Dermis blood vessel endothelial cell (primary cell): ENCODE measurements at places on chromosomes 4 and X.

DNA sequence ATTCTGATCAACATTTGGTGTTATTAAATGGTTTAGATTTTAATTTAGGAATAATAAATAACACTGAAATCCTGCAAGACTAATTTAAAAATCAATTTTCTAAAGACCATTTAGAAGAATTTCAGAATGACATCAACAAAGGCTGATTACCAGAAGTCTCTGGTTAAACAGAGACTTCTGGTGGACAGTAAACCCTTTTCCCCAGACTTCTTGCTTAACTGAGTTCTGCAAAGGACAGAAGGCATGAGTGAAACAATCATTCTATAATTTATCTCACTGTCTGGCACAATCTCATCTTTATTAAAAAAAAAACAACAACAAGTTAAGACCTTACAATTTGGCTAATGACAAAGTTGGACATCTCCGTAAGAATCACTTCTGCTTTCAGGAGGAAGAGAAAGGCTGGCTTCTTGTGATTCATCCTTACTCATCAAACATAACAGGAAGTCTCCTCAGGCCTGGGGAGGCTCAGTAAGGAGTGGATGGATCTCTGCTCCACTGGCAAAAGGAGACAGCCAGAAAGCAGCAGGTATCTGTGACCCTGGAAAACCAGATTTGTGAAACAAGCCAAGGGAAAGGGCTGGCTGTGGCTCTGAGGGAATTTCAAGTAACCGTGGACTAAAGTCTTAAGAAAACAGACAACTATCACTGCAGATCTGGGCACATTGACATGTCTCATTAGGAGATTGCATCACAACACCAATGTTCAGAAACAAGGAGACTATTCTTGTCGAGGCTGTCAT is 908 bp upstream of the TLR6 start:
- DNase-seq: peak; percentile 81

DNA sequence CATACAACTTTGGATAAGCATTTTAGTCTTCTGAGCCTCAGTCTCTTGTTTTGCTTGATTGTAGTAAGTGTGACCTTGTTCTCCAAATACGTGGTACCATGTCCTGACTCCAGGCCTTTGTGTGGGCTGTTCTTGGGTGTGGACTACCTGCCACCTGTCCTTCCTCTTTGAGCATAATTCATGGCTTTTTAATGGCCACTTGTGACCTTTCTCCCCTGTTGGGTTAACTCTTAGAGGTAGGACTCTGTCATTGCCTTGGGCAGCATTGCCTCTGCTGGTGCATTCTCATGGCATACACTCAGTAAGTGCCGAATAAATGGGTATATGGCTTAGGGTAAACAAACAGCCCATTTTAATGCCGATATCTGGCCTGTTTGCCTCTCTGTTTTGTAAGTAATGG is 3.0 kb downstream of the NSD2 start:
- DNase-seq: no peak

- no peak for DNase-seq
Measured at GRCh38 chr4:78735697-78736096, 40.5 kb upstream of the BMP2K start.

DNA sequence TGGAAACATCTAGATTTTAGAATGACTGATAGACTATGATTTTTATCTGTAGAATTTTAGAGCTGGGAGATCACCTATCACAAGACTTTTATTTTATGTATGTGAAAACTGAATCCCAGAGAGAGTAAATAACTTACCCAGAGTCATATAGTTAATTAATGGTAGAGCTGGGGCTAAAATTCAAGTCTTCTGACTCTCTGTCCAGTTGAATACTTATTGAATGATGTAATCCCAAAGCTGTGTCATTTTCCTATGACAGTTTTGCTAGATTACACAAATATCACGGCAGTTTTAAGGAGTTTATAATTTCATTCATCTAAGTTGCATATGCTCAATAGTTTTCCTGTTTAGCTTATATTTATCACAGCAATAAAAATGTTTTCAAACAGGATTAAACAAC is 6.7 kb downstream of the NRK start:
- DNase-seq: no peak

GRCh38 chr4:95591278-95591677 is 42.5 kb upstream of the UNC5C start:
- DNase-seq: no peak

DNA sequence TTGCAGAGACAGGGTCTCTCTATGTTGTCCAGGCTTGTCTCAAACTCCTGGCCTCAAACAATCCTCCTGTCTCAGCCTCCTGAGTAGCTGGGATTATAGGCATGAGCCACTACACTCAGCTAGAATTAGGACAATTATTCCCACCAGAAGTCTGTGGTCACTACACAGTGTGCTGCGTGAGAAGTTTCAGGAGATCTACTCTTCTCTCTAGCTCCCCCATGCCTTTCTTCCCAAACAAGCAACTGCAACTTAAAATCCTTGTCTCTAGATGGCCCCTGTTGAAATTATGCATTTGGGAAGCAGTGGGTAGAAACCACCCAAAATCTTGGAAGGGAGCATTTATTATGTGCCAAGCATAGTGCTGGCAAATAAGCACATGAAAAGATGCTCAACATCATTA is 21.1 kb upstream of the MAP7D3 start:
- DNase-seq: no peak

- DNase-seq: no peak
Measured at GRCh38 chr4:159307929-159308328, 205.1 kb downstream of the RAPGEF2 start.

DNA sequence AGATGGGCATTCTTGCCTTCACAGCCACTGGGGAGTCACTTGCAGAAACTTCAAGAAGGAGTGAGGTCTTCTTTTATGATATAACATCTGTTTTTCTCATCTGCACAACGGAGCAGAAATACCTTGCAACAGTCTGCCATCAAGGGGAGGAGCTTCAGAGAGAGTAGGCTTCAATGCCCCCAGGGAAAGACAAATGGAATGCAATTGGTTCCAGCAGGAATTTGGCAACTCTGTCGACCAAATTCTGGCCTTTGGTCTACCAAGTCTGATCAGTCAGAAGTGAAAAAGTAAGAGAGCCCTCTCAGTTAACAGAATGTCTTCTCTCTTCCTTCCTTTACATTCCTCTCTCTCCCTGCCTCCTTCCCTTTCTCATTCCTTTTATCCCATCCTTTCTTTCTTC is 229.3 kb downstream of the IDS start:
- no peak for DNase-seq

GRCh38 chr4:47827343-47828047 is 10.4 kb downstream of the CORIN start:
- DNase-seq: no peak

GRCh38 chrX:153457136-153457825 is 11.4 kb upstream of the TREX2 start:
- DNase-seq: no peak

DNA sequence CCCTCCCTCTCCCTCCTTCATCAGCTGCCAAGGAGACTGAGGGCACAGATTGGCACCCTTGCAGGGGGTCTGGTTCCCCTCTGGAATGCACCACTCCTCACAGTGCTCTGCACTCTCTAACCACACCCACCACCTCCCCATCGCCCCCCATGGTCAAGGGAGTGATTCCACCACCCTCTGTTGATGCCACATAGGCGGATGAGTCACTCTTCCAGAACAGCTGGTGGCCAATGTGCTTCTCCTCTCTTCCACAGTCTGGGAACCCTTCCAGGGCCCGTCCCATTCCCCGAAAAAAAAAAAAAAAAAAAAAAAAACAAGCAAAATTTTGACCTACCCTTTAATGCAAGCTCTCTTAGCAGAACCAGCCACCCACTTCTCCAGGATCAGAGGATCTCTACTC is 341.3 kb upstream of the KLF3 start:
- no peak for DNase-seq

GRCh38 chr4:26319949-26320537 is 771 bp upstream of the RBPJ start:
- DNase-seq: peak; percentile 53

DNA sequence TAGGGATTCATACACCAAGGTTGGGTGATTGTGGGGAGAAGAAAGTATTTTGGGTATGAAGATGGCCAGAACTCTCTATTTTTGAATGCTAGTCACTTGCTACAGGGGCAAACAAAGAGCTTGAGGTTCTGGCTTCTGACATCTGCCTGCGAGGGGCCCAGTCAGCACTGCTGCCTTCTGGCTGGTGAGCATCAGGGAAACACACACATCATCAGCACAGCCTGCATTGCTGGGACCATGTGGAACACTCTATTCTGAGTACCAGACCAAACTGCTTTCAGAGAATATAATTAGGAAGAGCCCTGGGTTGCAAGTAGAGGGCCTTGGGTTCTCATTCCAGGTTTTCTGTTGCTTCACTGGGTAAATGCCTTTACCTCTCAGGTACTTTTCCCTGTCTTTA is 14.1 kb downstream of the TRPC5 start:
- no peak for DNase-seq

DNA sequence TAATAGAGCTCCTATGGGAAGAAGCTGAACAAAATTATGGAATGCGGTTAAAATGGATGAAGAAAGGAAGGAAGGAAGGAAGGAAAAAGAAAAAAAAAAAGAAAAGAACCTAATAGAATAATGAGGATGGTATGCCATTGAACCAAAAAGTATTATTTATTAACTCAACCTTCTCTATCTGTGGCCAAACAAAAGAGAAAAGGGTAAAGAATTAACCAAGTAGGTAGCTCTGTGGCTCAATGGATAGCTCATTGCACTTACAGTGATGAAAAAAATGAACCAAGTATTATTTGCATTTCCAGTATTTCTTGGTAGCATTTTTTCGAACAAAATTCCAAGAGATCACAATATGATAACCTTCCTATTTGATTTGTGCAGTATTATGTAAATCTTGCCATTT is 56.9 kb upstream of the SLC39A8 start:
- DNase-seq: no peak

- no peak for DNase-seq
Measured at GRCh38 chrX:97494756-97495372, 611.2 kb downstream of the RPA4 start.

- peak; percentile 89 for DNase-seq
Measured at GRCh38 chr4:21769404-21770147, 179.0 kb downstream of the KCNIP4 start.

DNA sequence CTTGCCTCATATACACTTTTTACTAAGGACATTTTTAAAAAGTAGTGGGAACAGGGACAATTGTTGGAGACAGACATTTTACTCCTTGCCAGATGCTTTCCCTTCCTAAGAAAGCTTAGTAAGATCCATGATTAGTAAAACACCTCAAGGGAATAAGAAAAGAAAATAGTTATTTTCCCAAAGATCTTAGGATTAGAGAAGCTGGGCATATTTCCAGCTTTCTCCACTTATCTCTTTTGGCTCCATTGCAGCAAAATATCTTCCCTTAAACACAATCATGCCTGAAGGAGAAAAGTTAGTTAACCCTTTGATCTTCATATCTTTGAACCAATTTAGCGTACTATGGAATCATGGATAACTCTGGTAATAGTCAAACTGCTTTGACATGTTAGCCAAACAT is 257.9 kb downstream of the PCDH18 start:
- DNase-seq: no peak

- no peak for DNase-seq
Measured at GRCh38 chr4:150387981-150388380, 194.0 kb upstream of the MAB21L2 start.

- no peak for DNase-seq
Measured at GRCh38 chr4:74751856-74752255, 42.5 kb downstream of the BTC start.

- no peak for DNase-seq
Measured at GRCh38 chr4:131459430-131460101, 1689.5 kb upstream of the PCDH10 start.

GRCh38 chr4:158129694-158130093 is 43.1 kb downstream of the GASK1B start:
- no peak for DNase-seq

- DNase-seq: peak; percentile 38
Measured at GRCh38 chr4:153785910-153786721, 2.8 kb downstream of the SFRP2 start.

DNA sequence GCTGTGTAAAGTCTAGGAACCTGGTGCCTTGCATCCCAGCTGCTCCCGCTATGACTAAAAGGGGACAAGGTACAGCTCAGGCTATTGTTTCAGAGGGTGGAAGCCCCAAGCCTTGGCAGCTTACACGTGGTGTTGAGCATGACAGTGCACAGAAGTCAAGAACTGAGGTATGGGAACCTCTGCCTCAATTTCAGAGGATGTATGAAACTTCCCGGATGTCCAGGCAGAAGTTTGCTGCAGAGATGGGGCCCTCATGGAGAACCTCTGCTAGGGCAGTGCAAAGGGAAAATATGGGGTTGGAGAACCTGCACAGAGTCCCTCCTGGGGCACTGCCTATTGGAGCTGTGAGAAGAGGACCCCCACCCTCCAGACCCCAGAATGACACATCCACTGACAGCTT is 76.6 kb downstream of the DDX60 start:
- DNase-seq: no peak

DNA sequence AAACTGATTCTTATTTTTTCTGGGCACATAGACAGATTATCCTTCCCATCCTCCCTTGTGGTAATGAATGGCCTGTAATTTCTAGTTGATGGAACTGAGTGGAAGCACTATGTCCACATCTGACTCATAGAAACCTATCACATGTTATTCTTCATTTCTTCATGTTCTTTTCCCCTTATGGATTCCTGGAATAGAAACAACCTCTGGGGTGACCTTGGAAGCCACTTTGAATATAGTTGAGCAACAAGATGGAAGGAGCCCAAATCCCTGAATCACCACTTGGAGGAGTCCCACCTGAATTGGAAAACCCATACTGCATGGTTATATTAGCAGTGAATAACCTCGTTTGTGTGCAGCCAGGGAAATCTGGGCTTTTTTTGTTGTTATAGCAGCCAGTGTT is 137.8 kb downstream of the MID1IP1 start:
- no peak for DNase-seq

GRCh38 chr4:41380511-41381157 is 123.9 kb downstream of the UCHL1 start:
- DNase-seq: no peak

- DNase-seq: no peak
Measured at GRCh38 chr4:73734530-73735001, 5.8 kb upstream of the CXCL8 start.

- DNase-seq: no peak
Measured at GRCh38 chr4:53693408-53693807, 102.1 kb upstream of the LNX1 start.

GRCh38 chrX:103739421-103739820 is 28.7 kb downstream of the TMEM31 start:
- DNase-seq: no peak

GRCh38 chrX:7214251-7214650 is 66.3 kb upstream of the PUDP start:
- DNase-seq: no peak

- no peak for DNase-seq
Measured at GRCh38 chrX:480861-481417, 94.2 kb upstream of the PPP2R3B start.

- peak; percentile 43 for DNase-seq
Measured at GRCh38 chr4:183987987-183988392, 82.9 kb downstream of the STOX2 start.

DNA sequence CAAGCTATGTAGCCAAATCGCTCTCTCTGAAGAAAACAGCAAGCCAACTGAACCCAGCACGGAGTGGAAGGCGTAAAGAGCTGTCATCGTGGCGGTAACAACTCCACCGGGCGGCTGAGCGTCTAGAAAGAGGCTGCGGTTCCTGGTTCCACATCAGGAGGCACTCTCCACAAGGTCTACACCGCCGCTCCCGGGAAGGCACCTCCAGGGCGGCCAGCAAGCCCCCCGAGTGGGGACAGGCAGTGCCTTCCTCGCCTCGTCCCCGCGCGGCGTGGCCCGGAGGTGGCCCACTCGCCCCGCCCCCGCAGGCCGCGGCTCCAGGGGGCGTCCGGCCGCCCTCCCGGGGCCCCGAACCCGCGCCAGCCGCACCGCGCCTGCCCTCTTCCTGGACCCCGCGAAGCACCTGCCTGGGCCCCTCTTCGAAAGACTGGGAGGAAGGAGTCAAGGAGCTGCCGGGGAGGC is 755 bp downstream of the KLHL8 start:
- peak; percentile 58 for DNase-seq
